HT1080 (cell line): ENCODE measurements at places on chromosomes 3 and 15. TPM values are rescaled to one million over a fixed set of nuclear protein-coding genes. Genes with fewer than 3 reads are reported as not detected.

DNA sequence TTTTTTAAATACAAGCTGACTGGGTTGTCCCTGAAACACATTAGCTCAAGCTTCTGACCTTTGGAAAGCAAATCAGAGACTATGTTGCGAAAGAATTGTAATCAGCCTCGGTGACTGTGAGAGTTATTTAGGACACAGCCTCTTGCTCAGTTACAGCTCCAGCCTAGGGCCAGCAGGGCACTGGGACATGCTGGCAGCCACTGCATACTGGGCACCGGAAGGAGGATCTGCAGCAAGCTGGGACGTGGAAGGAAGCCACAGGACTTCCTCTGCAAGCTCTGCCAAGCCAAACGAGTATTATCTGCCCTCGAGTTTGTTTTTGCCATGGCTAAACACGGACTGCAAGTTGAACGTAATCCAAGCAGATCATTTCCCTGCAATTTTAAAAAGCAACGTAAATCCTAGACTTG is 24.4 kb upstream of the COPG1 start:
- DNase-seq, result peak; percentile 93

- DNase-seq, result peak; percentile 86
These were observed 838.5 kb downstream of the TUSC7 start for GRCh38 chr3:117547956-117548550.

DNA sequence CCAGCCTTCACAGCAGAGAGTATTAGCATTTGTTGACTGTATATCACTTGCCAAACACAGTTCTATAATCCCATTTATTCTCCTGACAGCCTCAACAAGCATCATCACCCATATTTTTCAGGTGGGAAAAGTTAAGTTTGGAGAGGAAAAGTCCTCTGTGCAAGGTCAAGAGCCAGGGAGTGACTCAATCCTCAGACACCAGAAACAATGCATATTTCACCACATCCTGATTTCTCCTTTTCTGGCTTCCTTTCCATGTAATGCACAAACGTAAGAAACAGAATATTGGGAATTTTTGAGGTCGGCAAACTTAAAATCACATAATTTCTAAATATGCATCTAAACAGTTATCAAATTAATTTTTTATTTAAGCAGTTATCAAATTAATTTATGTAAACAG is 116.0 kb upstream of the GADL1 start:
- DNase-seq, result peak; percentile 91

DNA sequence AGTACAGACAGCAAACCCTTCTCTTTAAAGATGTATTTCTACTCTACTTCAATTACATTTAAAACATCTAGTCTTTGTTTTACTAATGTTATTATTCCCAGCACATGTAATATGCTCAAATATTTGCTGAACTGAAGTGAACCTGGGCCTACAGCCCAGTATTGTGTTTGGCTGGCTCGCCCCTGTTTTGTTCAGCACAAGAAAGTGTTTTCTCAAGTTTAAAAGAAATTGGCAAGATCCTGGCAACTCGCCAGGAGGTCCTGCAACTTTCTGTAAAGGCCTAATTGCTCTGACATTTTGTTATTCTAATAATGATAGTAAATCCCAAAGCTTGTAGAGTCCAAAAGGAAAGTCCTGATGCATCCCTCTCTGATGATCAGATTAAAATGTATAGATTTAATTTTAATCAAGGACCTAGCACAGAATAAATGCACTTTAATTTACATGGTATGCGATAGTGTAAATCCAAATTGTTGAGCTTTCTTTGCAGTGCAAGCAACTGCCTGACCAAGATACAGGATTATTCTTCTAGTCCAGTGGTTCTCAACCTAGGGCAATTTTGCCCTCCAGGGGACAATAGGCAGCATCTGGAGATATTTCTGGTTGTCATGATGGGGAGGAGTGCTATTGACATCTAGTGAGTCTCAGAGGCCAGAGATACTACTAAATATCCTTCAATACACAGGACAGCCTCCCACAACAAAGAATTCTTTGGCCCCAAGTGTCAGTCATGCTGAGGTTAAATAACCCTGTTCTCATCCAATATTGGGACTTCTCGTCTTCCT is 35.7 kb upstream of the TMOD3 start:
- DNase-seq, result no peak

DNA sequence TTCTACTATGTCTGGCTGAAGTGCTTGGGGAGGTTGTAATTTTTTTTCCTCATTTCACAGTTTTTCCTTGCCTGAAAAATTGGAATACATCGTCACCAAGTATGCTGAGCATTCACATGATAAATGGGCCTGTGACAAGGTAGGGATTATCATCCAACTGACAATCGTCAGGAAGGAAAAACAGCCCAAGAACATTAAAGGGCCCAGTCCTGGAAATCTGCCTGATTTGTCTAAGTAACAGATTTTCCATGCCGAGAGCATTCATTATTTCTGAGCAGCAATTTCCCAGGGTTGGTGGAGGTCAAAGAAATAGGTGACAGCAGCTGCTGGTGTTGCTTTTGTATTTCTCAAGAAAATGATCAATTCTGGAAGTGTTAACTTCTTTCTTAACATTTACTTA is 226.0 kb upstream of the CHRM5 start:
- no peak for DNase-seq

- DNase-seq, result no peak
These were observed 60.4 kb upstream of the LRRC3B start for GRCh38 chr3:26562021-26562768.

DNA sequence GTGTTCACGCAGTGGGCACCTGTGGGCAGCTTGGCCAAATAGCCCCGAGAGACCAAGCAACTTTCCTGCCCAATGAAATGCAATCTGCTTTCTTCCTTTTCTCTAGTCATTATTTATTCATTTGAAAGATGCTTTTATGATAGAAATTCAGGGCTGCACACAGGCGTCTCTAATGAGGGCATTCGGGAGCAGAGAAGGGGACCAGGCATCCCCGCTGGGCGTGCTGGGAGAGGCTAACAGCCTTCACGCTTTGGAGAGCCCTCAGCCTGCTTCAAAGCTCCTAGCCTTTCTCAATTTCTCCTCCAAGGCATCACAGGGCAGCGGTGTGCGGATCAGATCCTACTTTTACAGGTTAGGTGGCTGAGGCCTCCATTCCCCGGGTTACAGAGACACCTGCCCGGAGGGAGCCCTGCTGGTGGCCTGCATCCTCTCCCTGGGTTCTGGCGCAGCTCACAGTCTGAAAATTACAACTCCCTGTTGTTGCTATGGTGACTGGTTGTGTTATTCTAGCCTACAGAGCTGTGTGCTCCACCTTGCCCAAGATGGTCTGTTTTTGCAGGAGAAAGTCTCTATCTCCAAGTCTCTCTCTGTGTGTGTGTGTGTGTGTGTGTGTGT is 21.8 kb upstream of the KLF13 start:
- no peak for DNase-seq

DNA sequence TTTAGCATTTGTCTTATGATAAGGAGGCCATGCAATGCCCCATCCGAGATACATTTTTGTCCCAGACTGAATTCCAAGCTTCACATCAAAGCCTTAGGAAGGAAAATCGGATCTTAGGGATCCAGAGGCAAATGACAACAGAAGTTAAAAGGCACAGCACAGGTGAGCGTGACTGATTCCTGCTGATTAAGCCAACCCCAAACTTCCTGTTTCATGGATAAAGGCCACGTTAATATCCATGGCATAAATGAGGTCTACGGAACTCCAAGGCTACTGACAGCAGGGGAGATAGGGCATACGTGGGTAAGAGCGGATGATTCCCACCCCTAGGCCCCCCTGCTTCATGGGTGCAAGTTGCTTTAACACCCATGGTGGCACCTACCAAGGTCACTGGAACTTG is 471.6 kb downstream of the FHIT start:
- no peak for DNase-seq

TRAT1 gene
- not detected in 2 replicates for total RNA-seq

STRIT1 gene
- not detected in 2 replicates for total RNA-seq

GABRB3 gene
- not detected in 2 replicates for total RNA-seq

SYNM gene
- 0.82 and 0.94 TPM in 2 replicates for total RNA-seq

PLCH1 gene
- total RNA-seq, result 0.37 and 0.53 TPM in 2 replicates

NTRK3 gene
- total RNA-seq, result 0.10 TPM in 1 of 2 replicates, not detected in the other

PRKCI gene
- 41.8 and 46.2 TPM in 2 replicates for total RNA-seq

SNX33 gene
- 9.4 and 11.3 TPM in 2 replicates for total RNA-seq

ARGFX gene
- total RNA-seq, result not detected in 2 replicates

VIPR1 gene
- total RNA-seq, result not detected in 2 replicates
